CD4-positive, alpha-beta memory T cell (primary cell): ENCODE measurements at places on chromosomes 6 and 20.
A peak's percentile ranks its signal among the peaks of the same experiment; 100 is the strongest.

GRCh38 chr6:21971541-21971940 lies 325.3 kb downstream of the PRL start:
- DNase-seq = no peak

GRCh38 chr20:2244523-2244922 lies 51.3 kb upstream of the TGM3 start:
- no peak for DNase-seq

- DNase-seq = no peak
These were observed 46.9 kb downstream of the OGFRL1 start for GRCh38 chr6:71335544-71335943.

GRCh38 chr20:48098866-48099265 lies 313.6 kb upstream of the SULF2 start:
- DNase-seq = no peak

DNA sequence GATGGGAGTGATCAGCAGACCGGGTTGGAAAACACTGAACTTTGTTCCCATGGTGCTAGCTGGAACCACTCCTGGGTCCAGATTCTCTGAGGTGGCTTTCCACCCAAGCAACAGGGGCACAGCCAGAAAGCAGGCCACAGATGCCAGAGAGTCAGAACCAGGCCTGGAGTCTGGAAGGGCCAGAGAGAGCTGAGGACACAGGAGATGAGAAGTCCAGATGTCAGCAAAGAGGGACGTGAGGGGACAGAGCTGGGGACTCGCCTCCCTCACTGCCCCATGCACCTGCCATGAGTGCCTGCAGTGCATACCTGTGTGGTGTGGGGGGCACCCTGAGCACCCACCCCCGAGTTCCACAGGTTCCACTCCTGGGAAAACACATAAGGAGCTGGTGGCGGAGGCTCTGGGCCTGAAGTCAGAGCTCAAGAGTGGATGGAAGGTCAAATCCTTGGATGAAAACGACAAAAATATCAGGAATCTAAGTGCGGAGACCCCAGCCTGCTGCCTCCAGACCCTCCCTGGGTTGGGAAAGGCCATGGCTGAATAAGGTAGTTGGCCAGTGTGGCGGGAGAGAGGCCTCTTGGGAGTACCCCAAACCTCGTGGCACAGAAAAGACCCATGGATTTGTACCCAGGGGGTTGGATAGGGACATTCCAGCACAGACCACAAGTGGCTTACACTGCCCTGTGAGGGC lies 224.2 kb downstream of the SYNDIG1 start:
- DNase-seq = no peak

- no peak for DNase-seq
These were observed 65.0 kb upstream of the IFNGR1 start for GRCh38 chr6:137283940-137284810.

GRCh38 chr6:12008366-12009179 lies 3.5 kb upstream of the HIVEP1 start:
- peak; percentile 91 for DNase-seq

DNA sequence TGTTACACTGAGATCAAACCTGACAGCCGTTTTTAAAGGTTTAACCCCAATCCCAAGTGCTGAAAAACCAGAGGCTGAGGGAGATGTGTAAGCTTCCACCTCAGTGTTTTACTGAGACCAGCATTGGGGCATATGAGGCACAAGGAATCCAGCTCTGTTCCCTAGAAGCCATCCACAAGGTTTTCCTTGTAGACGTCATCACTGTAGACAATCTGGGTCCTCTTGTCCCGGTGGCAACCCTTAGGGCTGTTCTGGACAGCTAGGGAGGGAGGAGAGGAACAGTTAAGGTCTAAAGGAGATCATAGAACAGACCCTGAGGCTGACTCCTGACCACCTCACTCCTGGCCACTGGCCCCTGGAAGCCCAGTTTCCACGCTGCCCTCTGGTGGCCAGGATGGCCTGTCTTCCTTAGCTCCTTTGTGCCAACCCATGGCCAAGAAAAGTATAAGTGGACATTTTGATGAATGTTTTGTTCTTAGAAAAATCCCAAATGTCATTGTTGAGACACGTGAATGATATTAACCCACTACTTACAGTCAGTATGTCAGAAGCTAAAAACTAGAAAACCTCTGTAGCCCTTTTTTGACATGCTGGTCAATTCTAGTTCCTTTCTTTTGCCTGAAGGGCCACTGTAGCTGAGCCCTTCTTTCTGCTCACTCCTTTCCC lies 6.4 kb downstream of the CFB start:
- DNase-seq = peak; percentile 19

DNA sequence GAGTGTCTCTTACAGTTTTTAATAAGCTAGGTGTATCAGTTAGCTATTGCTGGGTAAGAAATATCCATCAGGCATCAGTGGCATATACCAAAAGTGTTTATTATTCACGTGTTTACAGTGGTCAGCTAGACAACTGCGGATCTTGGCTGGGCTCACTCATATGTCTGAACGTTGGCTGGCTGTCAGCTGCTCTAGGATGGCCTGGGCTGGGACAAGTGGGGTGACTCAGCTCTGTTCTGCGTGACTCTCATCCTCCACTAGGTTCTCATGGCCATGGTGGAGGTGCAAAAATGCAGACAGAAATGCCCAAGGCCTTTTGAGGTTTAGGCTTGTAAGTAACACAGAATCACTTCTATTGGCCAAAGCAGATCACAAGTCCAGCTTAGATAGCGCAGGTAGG lies 22.0 kb downstream of the ZNF341 start:
- no peak for DNase-seq

GRCh38 chr6:13044896-13045295 lies 283.4 kb downstream of the TBC1D7 start:
- no peak for DNase-seq

DNA sequence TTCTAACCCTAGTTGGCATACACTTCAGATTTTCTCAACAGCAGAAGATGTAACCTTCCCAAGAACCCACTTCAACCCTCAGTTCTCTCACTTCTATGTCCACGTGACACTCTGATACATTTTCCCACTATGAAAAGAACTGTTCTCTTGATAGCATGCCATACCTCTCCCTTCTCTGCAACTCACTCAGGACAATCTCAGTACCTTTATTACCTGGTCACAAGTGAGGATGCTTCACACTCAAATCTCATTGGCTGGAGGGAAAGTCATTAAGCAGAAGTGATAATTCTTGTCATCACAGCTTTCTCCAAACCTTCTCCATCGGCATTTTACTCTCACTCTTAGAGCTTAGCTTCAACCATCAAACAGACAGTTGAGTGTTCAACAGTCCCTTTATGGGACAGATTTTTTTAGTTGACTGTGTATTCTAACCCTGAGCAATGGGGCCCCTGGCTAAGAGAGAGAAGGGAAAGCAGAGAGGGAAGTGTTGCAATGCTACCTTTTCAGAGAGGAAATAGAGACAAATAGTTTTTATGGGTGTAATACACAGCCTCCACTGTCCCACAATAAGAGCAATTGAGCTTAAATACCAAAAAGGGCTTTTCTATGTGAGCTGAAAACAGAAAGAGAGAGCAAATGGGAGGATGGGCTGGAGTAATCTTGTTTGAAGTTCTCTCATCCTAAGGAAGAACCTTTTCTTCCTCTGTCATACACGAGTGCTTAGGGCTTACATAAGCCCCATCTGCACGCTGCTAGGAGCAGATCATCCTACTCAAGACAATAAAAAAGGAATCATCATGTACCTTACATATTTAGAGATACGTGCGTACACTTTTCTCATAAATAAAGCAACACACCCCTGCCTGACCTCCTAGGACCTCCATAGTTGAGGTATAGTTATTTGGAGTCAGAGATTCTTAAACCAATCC lies 16.0 kb downstream of the HLA-DPA1 start:
- no peak for DNase-seq

- peak; percentile 75 for DNase-seq
These were observed 33.0 kb downstream of the RREB1 start for GRCh38 chr6:7140631-7141378.

GRCh38 chr6:8017705-8018104 lies 46.5 kb downstream of the BLOC1S5 start:
- no peak for DNase-seq

- DNase-seq = no peak
These were observed 21.5 kb downstream of the GSTA3 start for GRCh38 chr6:52887910-52888524.

DNA sequence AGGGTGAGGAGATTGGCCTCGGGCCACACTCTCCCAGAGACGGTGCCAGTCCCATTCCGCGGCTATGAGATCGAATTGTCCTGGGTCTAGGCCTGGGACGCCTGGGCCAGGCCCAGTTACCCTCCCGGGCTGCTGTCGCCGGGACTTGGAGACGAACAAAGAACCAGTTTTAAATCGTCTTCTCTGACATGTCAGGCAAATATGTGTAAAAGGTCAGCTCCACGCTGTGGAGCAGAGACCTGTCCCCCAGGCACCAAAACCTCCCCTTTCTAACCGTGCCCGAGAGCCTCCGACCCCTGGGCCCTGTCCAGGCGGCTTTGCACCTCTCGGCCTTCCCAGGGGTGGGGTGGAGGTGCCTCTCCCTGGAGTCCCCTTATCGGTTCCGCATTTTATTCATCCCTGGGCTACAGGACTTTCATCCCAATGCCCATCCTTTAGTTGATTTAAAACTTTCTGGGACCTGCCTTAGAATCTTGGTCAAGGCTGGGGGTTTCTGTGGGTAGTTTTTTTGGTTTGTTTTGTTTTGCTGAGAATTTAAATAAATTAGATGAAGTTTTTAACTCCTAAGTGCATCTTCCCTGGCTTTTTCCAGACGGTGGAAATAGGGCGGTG lies 5.8 kb upstream of the TFAP2A start:
- DNase-seq = no peak

GRCh38 chr20:57953638-57954037 lies 243.8 kb upstream of the PMEPA1 start:
- DNase-seq = no peak

DNA sequence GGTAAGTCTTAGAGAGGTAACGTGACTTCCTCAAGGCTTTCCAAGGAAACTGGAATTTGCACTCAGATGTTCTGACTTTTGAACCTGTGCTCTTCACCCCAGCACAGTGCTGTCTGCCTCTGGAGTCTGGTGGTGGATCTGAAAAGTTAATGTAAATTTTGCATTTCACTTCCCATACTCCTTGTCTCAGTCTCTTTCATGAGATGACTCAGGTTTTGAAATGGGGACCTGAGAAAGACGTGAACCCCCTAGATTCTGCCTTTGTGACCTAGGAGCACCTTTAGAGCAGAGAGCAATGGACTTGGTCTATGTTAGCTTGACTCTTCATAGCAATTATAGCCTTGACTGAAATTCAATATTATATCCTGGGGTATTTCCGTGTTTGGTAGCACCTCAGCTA lies 223.0 kb downstream of the QKI start:
- no peak for DNase-seq

DNA sequence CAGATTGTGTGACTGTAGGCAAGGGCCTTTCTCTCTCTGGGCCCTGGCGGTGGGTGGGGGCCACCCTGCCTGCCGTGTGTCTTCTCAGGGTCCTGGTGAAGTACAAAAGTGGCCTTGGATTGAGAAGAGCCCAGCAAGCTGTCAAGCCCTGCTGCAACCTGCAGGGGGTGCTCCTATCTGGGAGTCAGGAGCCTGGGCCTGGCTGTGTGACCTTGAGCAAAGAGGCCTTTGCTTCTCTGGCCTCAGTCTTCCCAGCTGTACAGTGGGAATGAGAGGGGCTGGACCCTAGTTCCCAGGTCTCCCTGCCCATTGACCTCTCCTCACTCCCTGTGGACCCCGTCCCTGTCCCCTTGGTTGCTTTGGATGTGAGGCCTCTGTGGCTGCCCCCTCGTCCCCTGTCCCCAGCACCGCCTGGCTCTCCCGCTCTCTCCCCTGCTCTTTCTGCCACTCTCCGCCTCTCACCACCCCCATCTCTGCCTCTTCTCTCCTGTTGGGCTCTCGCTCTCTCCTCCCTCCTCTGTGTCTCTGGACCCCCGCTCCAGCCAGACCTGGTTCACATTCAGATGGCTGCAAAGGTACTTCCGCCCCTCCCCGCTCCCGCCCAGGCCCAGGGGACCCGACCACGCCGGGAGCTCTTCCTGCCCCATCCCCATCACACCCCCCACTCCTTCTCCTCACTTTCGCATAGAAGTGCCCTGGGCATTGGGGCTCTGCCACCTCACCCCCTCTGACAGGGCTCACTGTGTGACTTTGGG lies 46.7 kb downstream of the SRC start:
- no peak for DNase-seq

- no peak for DNase-seq
These were observed 4.5 kb upstream of the SYS1 start for GRCh38 chr20:45358282-45359068.

GRCh38 chr6:66662196-66662595 lies 955.2 kb upstream of the EYS start:
- DNase-seq = no peak

GRCh38 chr6:159039885-159040258 lies 4.9 kb downstream of the TAGAP start:
- no peak for DNase-seq

DNA sequence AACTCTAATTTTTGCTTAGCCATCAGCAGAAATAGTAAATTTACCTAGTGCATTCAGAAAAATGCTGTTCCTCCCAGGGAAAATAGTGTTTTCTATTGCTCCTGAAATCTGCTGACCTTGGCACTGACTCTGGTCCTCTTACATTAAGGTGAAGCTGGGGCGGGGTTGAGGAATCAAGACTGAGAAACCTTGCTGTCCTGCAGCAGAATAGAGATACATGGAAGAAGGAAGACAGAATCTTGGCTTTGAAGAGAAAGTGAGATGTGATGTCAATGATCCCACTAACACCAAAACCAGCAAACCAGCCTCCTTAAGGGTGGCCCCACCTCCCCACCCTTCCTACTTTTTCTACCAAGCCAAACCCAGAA lies 840 bp upstream of the LY86 start:
- DNase-seq = no peak

DNA sequence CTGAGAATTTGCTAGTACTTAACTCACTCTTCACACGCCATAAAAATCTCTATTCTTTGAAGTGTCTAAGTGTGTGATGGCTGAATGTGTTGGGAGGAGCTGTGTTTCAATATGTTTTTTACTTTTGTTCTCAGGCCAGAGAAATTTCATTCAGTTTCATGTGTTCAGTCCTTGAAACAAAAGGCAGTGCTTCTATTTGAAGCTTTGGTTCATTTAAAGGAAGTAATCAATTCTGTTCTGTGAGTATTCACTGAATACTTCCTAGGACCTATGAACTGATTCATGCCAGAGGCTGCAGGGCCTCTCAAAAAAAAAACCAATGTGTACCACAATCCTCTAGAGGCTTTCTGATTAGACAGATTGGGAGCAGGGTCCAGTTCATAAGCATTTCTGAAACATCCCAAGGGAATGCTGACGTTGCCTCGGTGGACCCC lies 12.4 kb upstream of the F13A1 start:
- no peak for DNase-seq

DNA sequence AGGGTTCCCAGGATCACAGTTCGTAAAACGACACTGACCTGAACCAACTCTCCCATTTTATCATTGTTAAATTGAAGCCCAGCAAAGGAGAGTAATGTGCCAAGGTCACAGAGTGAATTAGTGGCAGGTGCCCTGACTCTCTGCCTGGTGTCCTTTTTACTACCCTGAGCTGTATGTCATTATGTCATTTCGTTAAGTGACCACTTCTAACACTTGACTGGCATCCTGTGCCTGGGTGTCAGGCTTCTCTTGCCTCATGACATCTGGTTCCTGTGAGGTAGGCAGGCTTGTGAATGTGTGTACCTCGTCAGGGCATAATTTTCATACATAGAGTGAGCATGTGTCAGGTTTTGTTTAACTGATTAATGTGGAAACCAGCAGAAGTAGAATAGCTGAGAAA lies 48.6 kb downstream of the RALY start:
- peak; percentile 13 for DNase-seq
